ENCODE measurements at places on chromosomes 4 and X.

- no peak for DNase-seq
These were observed 306.6 kb downstream of the STK32B start for GRCh38 chr4:5357870-5358269.

- no peak for DNase-seq
These were observed 68.8 kb downstream of the ZAR1 start for GRCh38 chr4:48558819-48559218.

DNA sequence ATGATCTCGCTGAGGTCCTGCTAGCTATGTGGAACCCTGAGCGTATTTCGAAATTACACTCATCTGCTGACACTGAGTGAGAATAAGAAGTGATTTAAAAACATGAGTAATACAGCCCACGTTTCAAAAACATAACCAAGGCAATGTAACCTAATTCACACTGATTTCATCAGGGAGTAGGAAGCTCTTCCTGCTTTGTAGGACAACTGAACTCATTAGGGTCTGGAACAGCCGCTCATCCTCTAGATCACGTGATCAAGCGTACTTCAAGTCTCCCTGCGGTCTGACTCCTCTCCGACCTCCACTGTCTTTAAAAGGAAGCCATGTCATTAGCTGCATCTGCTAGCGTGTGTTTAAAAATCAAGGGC, 138.0 kb downstream of the NSUN7 start:
- no peak for DNase-seq

- DNase-seq: no peak
These were observed 480.7 kb downstream of the INPP4B start for GRCh38 chr4:142365391-142365790.

- no peak for DNase-seq
These were observed 305.5 kb downstream of the FAT4 start for GRCh38 chr4:125620066-125620860.

GRCh38 chrX:40164751-40165150, 67.0 kb upstream of the BCOR start:
- DNase-seq: no peak

GRCh38 chr4:150080875-150081274, 2.6 kb downstream of the DCLK2 start:
- no peak for DNase-seq

DNA sequence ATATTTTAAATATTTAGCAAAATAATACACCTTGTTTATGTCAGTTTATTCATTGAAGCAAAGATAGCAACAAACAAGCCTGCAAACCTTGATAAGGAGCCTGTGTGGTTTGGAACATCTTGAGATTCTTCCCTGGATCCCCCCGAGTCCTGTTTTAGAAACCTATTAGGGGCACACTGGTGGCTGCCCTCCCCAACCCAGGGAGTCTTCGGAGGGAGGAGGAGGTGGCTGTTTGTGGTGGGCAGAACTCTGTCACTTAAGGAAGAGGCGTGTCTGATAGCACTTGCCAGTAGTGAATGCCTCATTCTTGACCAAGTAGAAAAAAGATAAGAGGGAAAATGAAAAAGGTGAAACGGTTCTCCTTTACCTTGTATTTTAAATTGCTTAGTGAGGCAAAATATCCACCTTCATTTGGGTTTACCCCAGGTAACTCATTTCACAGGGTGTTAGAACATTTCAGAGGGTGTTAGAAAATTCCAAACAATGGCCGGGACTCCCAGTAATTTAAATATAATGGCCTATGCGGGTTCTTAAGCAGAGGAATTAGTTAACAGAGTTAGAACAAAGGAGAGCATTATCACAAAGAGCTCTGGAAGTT, 10.4 kb downstream of the KIT start:
- DNase-seq: no peak

GRCh38 chr4:44725726-44726037, 674 bp downstream of the GNPDA2 start:
- DNase-seq: no peak

DNA sequence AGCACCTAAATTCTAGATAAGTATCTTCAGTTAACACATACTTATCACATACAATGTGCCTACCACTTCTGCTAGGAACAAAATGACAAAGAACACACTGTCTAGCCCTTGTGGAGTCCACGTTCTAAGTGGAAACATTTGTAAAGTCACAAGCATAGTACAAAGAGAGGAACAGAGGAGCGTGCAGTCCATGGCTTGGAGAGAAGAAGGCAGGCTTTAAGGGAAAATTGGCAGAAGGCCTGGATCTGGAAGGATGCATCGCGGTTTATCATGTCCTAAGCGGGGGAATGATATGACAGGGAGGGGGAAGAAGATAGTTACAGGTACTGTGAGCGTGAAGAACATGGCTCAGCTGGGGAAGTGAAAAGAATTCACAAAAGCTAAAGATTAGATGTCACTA, 218.0 kb downstream of the PRDM5 start:
- DNase-seq: no peak

DNA sequence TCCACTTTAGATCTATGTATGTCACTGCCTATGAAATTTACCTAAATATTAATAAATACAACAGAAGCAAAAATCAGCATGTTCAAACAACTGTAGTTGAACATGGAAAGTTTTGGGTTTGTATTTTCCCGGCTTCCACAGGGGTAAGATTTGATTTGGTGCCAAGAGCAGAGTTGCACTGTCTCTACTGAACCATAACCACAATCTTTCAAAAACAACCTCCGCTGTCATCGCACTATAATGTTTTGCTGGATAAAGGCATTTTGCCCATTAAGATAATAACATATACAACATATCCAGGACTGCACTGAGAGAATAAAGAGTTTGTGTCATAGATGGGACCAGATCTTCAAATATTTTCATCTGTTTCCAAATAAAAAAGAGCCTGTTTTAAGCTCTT, 94.9 kb downstream of the TENM3 start:
- no peak for DNase-seq

- no peak for DNase-seq
These were observed 256.2 kb downstream of the TRAM1L1 start for GRCh38 chr4:116829187-116829586.

GRCh38 chrX:20265221-20265725, 1.4 kb downstream of the RPS6KA3 start:
- DNase-seq: peak; percentile 64

- no peak for DNase-seq
These were observed 425.2 kb downstream of the IDS start for GRCh38 chrX:149079805-149080406.

DNA sequence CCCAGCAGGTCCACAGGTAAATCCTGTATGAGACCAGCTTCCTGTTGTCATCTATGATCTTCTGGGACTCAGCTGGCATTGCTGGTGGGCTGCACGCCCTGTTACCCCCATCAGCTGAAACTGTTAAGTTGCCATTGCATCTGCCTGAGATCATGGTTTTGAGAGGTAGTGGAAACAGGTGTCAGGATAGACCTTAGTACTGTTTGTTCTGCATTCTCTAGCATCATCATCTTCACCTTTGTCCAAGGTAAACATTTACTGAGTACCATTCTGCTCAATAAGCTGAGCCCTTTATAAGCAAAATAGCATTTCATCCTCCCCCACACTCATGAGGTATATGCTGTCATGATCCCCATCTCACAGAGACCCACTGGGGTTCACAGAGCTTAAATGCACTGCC, 42.9 kb upstream of the PROM1 start:
- no peak for DNase-seq

DNA sequence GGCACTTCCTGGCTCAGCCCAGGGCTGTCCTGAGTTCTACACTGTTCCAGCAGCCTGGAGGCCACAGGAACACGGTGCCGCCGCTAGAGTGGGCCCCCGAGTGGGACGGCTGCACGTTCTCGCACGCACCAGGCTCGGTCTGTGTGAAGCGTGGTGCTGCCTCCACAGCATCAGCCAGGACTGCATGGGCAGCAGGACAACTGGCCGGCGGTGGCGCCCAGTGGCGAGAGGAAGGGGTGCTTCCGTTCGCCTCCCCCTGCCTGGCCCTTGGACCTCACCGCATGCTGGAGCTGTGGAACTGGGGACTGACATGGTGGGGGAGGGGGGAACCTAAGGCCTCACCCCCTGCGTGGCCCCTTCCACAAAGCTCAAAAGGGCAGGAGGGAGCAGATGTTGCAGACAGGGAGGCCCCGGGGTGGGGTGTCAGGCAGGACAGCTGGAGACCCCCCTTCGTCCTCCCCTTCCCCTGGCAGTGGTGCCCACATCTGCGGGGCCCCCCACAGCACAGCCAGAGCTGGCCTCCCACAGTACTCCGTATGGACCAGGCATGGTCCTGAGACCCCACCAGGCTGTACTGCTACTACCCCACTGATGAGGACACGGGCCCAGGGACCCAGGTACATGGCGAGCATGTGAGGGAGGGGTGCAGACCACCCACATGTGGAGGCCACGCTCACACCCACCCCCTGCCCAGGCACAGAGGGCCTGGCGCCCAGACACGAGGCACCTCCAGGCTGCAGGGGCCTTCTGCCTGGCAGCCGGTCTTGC, 58.5 kb downstream of the ACOX3 start:
- no peak for DNase-seq

- peak; percentile 27 for DNase-seq
These were observed 16.2 kb downstream of the AWAT2 start for GRCh38 chrX:70033348-70034051.

DNA sequence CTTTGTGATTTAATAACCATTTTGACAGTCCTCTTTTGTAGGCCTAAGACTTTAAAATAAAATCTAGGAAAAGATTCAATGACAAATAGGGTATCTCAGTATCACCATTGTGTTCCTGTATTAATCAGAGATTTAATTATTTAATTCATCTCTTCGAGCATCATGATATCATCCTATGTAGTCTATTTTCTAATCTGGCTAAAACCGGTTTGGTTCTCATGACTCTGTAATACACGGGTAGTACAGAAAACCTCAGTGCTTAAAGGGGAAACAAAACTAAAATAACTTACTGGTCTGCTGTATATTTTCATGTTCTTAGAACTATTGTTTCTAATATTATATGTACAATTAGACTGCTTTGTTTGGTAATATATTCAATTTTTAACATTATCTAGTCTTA, 23.7 kb upstream of the FBXW7 start:
- no peak for DNase-seq

DNA sequence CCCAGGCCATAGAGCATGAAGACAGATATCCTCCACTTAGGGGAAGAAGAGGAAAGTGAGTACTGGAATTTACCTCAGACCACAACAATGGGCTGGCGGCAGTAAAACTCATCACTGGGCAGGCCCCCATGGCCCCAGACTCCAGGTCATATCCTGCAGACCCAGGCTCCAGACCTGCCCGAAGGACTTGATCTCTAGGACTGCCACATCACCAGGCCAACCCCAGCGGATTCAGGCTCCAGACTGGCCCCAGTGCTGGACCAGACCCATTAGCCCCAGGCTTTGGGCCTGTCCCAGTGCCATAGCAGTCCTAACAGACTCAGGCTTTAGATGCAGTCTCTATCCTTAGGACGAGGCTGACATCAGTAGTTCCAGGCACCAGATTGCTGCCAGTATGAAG, 190.6 kb downstream of the DLG3 start:
- no peak for DNase-seq

DNA sequence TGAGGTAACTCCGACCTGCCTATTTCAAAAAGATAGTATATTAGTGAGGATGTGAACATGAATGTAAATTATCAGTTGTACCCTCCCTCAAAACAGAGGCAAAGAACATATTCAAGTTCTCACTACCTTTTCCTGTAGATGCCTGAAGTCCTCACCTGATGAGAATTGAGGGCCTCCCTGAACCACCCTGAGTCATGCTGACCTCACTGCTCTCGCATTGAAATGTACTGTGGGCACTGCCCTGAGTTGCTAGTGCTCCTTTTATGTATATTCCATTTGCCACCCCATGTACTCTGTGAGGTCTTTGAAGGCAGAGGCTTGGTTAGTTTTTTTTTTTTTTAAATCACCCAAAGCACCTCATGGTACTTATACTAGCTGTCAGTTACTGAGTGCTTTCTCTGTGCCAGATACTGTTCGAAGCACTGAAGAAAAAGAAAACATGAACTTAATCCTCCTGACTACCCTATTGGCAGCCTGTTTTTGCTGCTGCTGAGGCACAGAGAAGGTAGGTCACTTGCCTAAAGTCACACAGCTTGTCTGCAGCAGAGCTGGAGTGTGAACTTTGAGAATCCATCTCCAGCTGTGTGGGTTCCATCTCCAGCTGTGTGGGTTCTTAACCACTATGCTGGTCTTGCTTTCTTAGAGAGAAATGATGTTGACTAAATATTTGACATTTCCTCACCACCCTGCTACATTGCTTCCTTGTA, 253.1 kb upstream of the GPC4 start:
- DNase-seq: no peak

DNA sequence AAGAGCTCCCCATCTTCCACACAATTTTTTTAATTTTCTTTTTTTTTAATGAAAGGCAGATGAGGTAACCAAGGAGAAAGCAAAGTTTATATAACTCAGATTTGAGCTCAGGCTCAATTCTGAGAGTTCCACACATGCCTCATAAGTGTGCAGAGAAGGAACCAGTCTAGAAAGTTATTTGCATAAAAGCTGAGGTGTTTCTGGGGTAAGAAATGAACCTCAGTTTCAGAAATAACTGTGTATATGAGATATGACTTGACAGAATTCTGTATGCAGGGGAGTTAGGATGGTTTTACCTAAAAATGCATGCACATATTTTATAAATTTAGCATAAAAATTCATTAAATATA, 51.3 kb downstream of the DTHD1 start:
- DNase-seq: no peak

- no peak for DNase-seq
These were observed 23.4 kb upstream of the ACSL1 start for GRCh38 chr4:184849185-184849584.

DNA sequence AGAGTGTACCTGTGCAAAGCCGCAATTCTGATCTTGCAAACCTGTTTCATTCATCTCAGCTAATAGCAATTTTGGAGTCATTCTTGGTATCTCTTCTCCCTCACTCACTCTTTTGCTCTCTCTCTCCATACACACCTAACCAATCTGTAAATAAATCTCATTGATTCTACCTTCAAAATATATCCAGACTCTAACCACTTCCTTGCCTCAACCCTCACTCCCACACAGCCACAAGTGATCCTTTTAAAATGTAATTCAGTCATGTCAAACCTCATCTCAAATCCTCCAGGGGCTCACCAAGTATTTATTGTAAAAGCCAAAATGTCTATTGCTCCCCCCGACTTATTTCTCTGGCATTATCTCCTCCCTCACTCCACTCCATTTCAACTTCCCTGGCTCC, 51.7 kb upstream of the SLC10A4 start:
- DNase-seq: no peak

- no peak for DNase-seq
These were observed at the start of gene FHL1 for GRCh38 chrX:136147315-136147901. TSS of gene FHL1 (plus strand) at chrX:136147533.

- DNase-seq: no peak
These were observed 557.7 kb upstream of the TENM3 start for GRCh38 chr4:181685461-181685860.

- no peak for DNase-seq
These were observed 100.6 kb downstream of the LUZP4 start for GRCh38 chrX:115390078-115390477.

GRCh38 chr4:1726146-1726934, 5.0 kb downstream of the TACC3 start:
- peak; percentile 82 for DNase-seq
